Stimulated activated CD8-positive, alpha-beta memory T cell treated with anti-CD3 and anti-CD28 coated beads, Interleukin-15, amount 100 ng/mL, for 24 hours (primary cell): ENCODE measurements at places on chromosomes 2 and 18.

GRCh38 chr18:45984546-45985235 lies 17.6 kb upstream of the EPG5 start:
- DNase-seq = no peak

- no peak for DNase-seq
These were observed 504.0 kb downstream of the LRRTM4 start for GRCh38 chr2:77018219-77018618.

DNA sequence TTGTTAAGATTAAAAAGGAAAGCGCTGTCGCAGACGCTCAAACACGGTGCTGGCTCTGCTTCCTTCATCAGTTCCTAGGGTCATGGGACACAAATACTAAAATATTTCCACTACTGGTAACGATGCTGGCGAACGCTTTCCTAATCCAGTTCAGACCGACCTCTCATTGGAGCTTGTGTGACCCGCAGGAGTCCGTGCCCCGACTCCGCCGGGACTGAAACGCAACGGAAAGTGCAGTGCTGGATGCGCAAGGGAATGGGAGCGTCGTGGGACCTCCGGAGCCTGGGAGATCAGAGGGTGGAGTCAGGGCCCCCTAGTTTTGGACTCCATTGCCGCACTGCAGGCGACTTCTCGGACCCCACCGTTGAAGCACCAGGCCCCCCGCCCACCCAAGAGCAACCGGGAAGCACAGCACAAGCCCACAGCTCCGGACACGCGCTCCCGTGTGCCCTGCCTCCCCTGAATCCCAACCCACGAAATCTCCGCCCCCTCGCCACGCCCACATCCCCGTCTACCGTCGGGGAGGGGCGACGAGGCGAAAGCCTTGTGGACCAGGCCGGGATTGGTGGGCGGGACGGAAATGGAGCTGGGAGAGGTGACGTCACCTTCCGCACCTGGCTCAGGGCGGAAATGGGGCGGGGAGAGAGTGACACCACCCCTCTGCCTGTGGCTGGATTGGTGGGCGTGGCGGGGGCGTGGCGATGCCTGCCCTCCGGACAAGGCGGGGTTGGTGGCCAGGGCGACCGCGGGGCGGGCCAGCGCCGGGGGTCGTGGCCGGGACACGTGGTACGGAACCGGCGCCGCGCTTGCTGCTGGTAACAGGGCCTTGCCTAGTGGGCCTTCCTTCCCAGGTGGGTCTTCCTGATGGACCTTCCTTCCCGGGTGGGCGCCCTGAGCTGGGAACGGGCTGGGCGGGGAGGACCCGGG lies at the start of gene CNDP2:
CNDP2 (plus strand) TSS at position 783 of the 927 bp plus-strand sequence. CDS start 3,611 bp downstream, outside the sequence.
- DNase-seq = peak; percentile 99

DNA sequence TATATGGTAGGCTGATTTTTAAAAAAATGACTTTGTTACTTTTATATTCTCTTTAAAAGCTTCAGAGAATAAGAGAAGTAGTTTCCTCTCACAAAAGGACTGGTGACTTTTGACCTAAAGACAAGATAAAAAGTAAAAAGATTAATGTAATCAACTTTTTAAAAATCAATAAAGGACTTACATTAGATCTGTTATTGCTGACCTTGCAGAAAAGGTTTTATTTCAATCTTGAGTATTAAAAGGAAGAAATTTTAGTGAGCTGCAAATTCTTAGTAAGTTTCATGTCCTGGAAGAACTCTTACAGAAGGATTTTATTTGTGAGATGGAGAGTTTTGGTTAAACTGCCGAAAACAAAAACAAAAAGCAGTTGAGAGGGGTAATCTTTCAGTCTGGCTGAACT lies 2.2 kb upstream of the GAREM1 start:
- DNase-seq = no peak

- DNase-seq = no peak
These were observed 102.8 kb downstream of the SMAD7 start for GRCh38 chr18:48847807-48848486.

DNA sequence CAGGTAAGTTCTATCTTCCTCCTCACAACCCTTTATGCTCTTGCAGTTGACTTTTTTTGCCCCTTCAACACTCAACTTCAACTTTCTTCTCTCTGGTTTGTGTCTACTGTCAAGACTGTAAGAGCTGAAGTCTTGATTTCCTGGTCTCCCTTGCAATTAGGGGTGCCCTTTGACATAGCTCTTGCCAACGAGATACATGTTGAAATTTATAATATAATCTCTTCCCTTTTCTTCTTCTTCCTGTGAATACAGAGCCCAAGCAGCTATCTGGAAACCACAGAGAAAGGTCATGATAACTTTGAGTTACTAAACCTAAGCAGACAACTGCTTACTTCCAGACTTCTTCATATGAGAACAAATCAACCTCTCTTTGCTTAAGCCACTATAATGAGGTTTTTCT lies 163.5 kb downstream of the MC4R start:
- no peak for DNase-seq

DNA sequence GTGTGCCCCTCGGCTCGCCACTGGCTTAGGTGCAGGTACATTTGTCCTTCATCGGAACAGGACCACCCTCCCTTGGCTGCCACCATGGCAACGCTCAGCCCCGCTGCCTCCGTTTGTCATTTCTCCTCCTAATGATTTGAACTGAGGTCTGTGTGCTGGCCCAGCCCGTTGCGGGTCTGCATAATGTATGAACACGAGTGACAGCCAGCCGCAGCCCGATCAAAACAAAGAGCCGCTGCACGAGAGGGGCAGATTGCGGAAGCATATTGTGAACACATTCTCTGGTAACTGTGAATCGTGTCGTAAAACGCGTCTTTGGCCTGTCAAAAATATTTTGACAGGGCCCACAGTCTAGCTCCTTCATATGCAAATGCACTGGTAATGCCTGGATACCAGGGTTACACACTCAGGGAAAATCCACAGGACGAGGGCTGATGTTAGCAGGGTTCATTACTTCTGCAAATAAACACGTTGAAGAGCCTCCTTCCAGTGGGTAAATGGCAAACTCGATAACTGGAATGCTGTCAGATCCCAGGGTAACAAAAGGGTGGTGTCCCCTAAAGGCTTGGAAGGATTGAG lies 137.0 kb downstream of the AGAP1 start:
- DNase-seq = no peak

GRCh38 chr2:235394278-235394828 lies 99.5 kb upstream of the AGAP1 start:
- DNase-seq = no peak

- no peak for DNase-seq
These were observed 283.8 kb upstream of the LYPD1 start for GRCh38 chr2:132953771-132954170.

DNA sequence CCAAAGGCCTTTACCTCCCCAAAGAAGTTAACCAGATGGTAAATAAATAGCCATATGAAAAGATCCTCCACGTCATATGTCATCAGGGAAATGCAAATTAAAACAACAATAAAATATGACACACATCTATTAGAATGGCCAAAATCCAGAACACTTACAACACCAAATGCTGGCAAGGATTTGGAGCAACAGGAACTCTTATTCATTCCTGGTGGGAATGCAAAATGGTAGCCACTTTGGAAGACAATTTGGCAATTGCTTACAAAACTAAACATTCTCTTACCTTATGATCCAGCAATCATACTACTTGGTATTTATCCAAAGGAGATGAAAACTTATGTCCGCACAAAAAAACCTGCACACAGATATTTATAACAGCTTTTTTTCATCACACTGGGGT lies 1.3 kb upstream of the TANK start:
- no peak for DNase-seq

DNA sequence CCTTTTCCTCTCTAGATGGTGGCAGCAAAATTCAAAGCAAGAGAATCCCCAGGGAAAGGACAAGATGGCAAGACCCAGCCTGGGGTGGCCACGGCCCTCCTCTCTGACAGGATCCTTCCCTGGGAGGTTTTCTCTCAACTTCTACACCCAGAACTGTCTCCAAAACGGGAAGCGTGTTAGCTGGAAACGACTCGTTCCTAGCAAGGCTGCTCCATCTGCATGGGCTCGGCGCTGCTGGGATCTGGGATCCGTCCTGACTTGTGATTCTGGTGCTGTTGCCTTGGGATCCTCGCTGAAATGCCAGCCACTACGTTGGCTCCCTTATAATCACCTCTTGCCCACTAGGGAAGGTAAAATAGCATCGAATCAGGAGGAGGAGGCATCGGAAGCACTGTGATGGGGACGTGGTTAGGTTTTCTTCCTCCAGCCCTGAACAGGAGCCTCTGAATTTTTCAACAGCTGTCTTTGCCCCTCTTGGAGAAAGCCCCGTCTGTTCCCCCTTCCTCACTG lies 514.8 kb upstream of the MYT1L start:
- DNase-seq = no peak

GRCh38 chr2:88659538-88659915 lies 31.9 kb upstream of the RPIA start:
- no peak for DNase-seq

GRCh38 chr2:85861180-85861579 lies 27.6 kb downstream of the ST3GAL5 start:
- DNase-seq = no peak

GRCh38 chr18:66566616-66567015 lies 37.3 kb downstream of the CDH19 start:
- no peak for DNase-seq

DNA sequence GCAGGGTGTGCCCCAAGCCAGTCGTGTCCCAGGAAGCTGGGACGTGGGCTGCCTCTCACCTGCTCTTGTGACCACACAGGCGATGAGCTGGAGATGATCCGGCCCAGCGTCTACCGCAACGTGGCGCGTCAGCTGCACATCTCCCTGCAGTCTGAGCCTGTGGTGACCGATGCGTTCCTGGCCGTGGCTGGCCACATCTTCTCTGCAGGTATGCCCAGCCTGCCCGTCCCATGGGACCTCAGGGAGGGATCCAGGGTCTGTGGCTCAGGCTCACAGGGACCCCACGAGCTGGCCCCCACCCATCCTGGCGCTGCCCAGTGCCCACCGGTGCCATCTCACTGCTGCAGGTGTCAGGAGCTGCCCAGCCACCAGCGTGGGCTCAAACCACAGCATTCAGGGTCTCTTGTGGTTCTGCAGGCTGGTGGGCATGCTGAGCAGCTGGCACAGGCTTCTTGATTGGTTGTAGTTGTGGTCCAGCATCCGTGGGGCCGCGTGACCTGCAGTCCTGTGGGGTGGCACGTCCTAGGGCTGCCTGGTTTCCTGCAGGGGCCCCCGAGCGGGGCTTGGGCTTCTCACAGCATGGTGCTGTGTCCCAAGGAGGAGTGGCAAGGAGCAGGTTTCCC lies 3.8 kb downstream of the BOK start:
- DNase-seq = no peak

- DNase-seq = no peak
These were observed 164.9 kb downstream of the GFPT1 start for GRCh38 chr2:69221960-69222751.

GRCh38 chr18:42196651-42197050 lies 241.6 kb downstream of the PIK3C3 start:
- DNase-seq = no peak

DNA sequence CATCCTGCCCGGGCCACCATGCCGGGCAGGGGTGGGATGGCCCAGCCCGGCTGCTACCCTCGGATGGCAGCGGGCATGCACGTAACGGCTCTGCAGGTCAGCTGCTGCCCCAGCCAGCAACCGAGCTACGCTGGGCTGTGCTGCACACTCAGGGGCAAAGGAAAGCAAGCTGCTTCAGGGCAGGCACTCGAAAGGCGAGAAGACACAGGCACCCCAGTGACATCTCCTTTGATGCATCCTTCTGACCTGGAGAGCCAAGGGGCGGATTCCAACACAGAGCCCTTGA lies 8.8 kb downstream of the HDAC4 start:
- DNase-seq = no peak

GRCh38 chr2:197205585-197206215 lies 104.9 kb downstream of the ANKRD44 start:
- no peak for DNase-seq

DNA sequence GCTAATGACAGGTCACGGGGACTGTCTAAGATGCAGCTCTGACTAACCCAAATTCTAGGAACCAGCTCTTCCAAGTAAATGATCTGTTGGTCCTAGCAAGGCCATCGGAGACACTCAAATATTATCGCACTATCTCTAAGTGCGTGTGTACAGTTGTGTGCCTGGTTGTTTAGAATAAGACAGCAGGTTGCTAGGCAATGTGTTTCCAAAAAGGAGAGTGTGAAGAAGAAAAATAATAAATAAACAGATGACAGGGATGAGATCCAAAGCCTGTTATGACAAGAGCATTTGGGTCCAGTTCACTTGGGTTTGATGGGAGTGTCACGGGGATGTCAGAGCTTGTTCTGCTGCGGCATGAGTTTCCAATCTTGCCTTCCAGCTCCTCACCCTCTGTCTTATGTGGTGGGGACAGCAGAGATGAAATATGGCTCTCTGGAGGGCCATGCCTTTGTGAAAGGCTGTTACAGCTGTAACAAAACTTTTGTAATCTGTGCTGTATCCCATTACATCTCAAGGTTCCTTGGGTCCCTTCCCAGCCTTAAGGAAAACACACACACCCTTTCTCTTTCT lies 127.5 kb upstream of the TNP1 start:
- DNase-seq = no peak

- no peak for DNase-seq
These were observed 42.2 kb upstream of the EPG5 start for GRCh38 chr18:46009125-46009840.

DNA sequence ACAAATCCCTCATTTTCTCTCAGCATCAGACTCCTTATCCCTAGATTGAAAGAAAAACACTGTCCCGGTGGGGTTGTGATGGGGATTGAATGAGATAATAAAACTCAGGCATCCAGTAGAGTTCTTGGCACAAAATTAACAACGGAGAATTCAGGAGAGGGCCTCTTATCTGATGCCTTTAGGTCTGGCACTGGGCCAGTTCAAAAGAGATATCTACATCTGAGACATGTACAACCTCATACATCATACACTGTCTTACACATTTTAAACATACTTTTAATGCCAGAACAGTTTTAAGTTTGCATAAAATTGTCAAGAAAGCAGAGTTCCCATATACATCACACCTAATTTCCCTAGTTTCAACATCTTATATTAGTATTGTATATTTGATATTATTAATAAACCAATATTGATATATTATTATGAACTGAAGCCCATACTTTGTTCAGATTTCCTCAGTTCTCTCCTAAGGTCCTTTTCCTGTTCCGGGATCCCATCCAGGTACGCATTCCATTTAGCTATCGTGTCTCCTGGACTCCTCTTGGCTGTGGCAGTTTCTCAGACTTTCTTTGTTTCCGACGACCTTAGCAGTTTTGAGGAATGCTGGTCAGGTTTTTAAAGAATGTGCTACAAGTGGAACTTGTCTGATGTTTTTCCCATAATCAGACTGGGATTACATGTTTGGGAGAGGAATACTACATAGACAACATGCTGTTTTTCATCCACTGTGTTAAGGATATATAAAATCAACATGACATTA lies 27.8 kb downstream of the NXPH2 start:
- no peak for DNase-seq

GRCh38 chr2:109131777-109132176 lies 2.8 kb downstream of the SH3RF3 start:
- DNase-seq = no peak

- no peak for DNase-seq
These were observed 327.4 kb upstream of the CWC22 start for GRCh38 chr2:180334514-180334913.

DNA sequence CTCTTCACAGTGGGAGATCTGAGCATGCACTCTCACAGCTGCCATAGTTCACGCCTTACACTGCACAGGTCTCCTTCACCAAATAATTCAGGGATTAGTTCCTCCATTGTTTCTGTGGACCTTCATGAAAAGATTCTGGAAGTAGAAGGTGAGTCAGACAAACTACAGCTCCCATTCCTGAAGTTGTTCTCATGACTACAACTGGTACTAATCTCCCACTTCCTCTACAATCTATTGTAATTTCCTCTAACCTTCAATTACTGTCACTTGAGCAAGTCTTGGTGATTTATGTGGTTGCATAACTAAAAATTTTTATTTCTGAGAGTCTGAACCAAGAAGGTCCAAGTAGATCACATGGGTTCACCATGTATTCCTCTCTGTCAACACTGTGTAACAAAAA lies 128.7 kb downstream of the XIRP2 start:
- no peak for DNase-seq
